ENCODE measurements at places on chromosomes 2 and 18.

- H3K27ac ChIP-seq = no peak overlapping the region
- no peak for DNase-seq
- no peaks in the 10 kb centered on the region for H3K27me3 ChIP-seq
Observed at GRCh38 chr2:236555481-236555880, 14.1 kb upstream of the ACKR3 start.

DNA sequence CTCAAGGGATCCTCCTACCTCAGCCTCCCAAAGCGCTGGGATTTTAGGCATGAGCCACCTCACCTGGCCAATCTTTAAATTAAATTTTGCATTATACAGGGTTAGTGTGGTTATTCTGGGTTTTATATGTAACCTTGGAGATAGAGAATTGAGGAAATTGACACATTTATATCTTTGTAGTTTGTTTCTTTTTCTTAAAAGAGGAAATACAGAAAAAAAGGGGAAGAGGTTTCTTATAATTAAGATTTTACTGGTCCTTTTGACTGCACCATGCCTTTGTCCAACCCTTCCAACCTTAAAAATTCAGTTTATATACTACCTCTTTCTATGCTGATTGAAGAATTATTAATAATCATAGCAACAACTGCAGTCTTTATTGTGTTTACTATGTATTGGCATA lies 210.1 kb upstream of the STON1 start:
- H3K27ac ChIP-seq = no peak overlapping the region
- H3K4me3 ChIP-seq = no peak overlapping the region
- peaks cover 6% of the 10 kb centered on the region for H3K4me1 ChIP-seq
- H3K27me3 ChIP-seq = no peaks in the 10 kb centered on the region

DNA sequence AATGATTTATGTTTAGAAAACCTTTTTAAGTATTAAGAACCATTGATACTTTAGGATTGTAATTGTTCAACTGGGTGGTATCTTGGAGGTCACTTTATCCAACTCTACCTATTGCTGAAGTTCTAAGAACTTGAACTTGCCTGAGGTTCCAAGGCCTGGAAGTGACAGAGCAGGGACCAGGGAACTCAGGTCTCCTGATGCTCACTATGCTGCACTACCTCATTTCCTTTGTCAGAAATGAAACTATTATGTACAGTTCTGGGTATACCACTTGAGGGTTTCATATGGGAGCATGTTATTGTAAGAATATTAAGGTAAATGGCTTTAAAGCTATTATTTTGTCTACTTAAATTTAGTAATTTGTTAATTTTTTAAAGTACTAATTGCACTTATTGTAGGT lies 3.0 kb downstream of the MBD5 start:
- H3K4me1 ChIP-seq = peaks cover 2% of the 10 kb centered on the region
- peaks cover 4% of the 10 kb centered on the region for H3K36me3 ChIP-seq
- DNase-seq = no peak
- no peaks in the 10 kb centered on the region for H3K27me3 ChIP-seq

GRCh38 chr18:64982414-64983055 lies 768.3 kb upstream of the CDH7 start:
- H3K4me3 ChIP-seq = no peak overlapping the region
- no peaks in the 10 kb centered on the region for H3K4me1 ChIP-seq
- no peaks in the 10 kb centered on the region for H3K27me3 ChIP-seq
- H3K27ac ChIP-seq = no peak overlapping the region

Data from SK-N-SH (cell line).